Activated naive CD4-positive, alpha-beta T cell treated with anti-CD3 and anti-CD28 coated beads, Interleukin-2, amount 50 U/mL, for 72 hours (primary cell): ENCODE measurements at places on chromosomes 12 and 14.
A peak's percentile ranks its signal among the peaks of the same experiment; 100 is the strongest.

DNA sequence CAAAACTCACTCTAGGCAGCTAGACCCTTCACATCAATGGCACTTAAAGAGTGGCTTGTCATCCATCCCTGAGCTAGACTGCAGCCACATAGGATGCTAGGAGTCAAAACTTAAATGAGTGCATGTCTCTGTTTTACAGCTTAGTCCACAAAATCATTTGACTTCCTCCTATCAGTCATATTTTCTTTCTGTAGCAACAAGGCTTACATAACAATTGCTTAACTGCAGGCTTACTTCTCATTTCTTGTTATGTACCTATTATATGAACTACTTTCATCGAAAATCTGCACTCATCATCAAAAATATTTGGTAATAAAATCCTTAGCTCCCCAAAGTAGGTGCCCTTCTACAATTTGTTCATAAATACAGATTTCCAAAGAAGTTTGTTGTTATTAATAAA lies 30.1 kb downstream of the CLEC1A start:
- DNase-seq: no peak

GRCh38 chr12:24025153-24025798 lies 75.8 kb upstream of the SOX5 start:
- no peak for DNase-seq

DNA sequence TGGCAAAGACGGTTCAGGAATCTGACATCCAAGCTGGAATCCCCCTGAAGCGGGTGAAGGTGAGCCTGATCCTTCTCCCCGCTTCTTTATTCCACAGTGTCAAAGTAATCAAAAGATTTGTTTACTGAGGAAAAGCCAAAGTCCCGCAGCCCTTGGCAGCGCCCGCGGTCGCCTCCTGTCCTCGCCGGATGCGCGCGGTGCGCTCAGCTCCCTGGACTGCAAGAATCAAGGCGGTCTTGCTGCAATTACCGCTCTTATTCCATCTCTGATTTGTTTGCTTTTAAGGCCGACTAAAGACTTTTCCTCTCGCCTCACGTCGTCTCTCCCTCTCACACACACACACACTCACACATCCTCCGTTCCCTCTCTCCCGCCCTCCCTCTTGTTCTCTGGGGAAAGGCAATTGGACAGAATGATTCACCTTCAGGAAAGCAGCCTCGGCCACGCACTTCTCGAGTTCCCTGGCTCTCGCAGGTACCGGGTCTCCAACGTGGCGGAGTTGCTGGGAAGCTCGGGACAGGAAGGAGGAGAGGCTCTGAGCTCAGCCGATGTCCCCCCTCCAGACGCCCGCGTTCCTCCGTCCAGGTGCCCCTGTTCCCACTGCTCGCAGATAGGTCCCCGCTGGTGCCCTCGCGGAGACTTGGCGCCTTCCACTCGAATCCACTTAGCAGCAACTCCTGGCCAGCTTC lies 68.6 kb upstream of the USP15 start:
- peak; percentile 54 for DNase-seq

- no peak for DNase-seq
These were observed 6.0 kb upstream of the ACADS start for GRCh38 chr12:120719496-120720233.

DNA sequence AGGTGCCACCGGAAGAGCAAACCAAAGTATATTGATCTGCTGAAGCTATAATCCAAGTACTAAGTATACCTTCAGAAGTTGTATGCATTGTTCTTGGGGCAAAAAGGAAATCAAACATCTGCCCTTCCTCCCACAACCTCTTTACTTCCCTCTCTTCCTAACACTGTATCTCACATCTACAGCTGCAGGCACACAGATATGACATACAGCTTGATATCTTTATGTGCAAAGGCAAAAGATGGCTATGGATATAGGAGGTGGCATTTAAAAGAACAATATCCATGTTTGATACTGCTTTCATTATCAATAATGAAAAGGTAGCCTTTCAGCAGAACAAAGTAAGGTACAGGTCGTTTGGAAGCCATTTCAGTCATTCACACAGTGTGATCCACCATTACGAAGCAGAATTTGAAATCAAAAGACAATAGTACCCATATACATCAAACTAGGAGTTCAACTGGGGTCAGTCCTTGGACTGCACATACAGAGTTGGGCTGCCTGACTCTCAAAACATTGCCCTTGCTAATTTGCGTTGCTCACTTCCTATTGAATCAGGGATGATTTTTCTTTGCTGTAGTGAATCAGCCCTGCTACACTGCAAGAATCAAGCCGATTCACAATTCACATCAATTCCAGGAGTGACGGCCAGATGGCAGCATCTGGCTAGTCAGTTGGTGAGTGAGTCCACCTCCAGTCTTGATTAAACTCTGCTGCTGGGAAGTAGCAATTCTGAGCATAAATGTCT lies 8.9 kb downstream of the ANG start:
- DNase-seq: peak; percentile 64

DNA sequence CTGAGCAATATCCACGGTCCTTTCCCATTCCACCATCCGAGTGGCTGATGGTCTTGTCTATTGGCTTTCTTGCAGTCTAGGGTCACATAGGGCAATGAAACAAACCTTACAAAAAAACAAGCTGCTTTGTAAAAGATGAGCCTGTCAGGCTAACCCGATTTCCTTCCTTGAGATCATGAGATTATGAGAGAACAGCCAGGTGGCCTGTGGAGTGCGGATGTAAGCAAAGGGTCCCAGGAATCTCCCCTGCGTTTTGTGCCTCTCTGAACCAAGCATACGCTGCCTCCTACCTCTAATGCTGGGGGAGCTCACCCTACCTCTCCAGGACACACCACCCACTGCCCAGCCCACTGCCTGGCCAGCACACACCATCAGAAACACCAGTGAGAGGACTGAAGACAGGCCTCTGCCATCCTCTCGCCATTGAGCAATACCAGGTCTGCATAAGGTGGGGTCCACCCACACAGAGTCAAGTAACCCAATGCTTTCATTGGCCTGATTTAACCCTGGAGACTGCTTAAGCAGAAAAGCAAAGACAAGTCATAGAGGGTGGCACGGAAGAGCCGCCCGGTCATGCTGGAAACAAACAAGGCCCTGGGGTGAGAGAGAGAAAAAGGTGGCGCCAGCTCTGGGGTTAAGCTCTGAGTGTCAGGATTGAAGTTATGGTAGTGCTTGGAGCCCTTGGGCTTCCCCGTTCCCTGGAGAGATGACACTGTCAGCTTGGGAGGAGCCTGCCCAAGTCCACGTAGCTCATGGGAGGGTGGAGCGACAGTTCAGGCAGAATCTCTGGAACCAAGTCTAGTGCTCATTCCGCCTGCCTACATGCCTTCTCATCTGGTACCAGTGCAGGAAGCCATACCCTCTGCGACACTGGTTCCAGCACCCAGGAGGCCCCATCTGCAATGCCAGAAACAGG lies 46.6 kb downstream of the CALM1 start:
- no peak for DNase-seq

- no peak for DNase-seq
These were observed 147.4 kb upstream of the NUDT4 start for GRCh38 chr12:93230326-93230720.

- no peak for DNase-seq
These were observed 83.8 kb upstream of the MANSC4 start for GRCh38 chr12:27863839-27864238.

GRCh38 chr12:2541631-2542204 lies 253.1 kb upstream of the FKBP4 start:
- no peak for DNase-seq

DNA sequence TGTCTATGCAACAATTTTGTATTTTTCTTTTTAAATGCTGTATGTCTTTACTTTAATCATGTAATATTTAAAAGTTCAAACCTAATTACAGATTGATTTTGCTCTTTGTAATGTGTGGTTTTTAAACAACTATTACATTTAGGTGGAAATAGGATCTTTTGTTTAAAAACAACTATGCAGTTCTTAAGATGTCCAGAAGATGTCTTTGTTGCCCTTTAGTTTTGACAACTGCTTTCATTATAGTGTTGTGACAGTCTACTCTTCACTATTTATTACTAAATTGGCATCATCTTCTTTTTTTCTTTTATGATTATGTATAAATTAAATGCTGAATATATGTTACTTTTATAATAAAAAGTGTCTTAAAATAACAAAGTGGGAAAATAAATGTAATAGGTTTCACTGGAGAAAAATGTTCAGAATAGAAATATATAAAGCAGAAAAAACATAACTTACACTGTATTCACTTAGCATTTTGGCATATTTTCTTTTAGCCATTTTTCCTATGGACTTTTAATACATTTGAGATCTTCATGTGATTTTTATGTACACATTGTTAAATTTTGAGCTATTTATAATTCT lies 27.1 kb upstream of the PCNX4 start:
- no peak for DNase-seq

DNA sequence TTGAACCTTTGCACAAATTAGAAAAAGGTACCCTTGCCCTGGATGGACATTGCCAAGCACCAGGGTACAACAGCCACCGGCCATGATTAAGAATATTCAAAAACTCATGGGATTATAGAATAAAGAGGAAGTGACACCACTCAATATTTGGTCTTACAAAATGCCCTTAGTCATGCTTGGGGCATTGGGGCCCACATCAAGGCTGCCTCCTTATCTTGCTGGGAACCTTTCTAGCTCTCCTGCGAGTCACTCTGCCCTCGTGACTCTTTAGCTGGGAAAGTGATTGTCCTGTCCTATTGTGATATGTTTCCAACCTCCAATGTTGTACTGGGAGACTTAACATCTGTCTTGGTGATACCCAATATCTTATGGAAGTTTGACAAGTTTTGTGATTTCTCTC lies 57.8 kb downstream of the GTF2A1 start:
- DNase-seq: no peak

DNA sequence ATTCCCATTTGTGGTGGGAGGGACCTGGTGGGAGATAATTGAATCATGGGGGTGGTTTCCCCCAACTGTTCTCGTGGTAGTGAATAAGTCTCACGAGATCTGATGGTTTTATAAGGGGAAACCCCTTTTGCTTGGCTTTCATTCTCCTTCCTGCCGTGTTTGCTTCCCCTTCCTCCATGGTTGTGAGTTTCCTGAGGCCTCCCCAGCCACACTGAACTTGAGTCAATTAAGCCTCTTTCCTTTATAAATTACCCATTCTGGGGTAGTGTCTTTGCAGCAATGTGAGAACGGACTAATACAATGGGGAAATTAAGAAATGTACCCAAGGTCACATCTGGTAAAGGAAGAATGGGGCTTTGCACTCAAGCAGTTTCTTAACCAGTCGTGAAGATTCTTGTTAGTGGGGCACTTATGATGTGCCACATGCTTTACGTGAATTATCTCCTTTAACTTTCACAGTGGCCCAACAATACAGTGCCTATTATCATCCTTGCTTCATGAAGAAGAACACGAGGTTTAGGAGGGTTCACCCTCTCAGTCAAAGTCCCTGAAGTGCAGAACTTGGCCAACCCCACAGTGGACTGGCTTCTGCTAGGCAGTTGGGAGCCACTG lies 234.3 kb downstream of the EFCAB11 start:
- DNase-seq: no peak

DNA sequence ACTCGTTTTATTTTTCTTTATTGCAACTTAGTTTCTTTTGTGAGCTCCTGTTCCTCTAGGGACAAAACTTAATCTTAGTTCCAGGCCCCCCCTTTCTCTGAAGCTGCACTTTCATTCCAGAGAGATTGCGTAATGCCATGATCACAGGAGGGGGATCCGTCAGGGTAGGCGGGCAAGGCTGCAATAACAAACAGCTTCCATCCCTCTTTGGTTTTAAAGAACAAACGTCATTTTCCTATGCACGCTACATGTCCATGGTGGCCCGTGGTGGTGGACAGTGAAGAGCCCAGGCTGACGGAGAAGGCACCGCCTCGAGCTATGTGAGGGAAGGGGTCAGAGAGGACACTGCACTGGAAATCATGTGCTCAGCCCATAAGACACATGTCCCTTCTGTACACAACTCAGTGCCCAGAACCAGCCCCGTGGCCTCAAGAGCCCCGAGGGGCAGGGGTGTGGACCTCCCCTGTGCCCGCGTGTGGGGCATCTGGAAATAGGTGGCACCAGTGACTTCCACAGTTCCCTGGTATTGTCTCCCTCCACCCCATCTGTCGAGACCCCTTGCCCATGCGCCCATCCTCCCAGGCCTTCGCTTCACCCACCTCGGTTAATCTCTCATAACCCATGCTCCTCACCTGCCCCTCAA lies 161.4 kb downstream of the ADGRD1 start:
- DNase-seq: no peak

DNA sequence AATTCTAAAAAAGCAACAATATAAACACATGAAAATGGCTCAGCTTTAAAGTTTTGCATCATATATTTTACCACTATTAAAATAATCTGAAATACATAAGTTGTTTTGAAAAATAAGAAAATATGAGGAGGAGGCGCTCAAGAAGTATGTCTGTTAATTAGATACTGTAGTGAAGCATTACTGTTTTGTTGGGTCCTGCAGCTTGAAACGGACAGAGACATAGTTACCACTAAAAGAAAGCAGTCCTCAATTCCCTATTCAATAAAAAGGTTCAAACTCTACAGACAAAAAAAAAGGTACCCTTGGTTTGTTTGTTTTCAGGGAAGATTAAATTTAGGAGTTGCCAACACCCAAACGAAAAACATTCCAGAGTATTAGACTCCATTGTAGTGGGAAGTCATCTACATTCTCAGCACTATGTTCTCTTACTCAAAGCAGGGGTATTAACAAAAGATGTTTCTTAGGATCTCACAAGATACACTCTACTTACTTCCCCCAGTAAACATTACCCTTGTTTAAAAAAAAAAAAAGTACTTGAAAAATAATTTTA lies 3.0 kb downstream of the PAWR start:
- no peak for DNase-seq

GRCh38 chr12:79016181-79016580 lies 151.6 kb downstream of the SYT1 start:
- no peak for DNase-seq

DNA sequence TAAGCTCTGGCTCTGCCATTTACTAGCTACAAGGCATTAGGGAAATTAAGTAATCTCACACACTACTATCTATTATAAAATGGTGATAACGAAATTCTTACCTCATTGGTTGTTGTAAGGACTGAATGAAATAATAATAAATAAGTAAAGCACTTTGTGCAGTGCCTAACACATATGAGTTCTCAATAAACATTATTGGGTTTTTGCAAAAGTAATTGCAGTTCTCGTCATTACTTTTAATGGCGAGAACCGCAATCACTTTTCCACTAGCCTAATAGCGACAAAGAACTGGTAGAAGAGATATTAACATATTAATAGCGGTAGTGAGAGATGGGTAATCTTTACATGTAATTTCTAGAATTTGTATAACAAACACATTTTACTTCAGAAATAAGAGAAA lies 9.2 kb downstream of the KRT77 start:
- DNase-seq: no peak

- DNase-seq: no peak
These were observed 53.4 kb downstream of the SERPINA3 start for GRCh38 chr14:94665544-94665943.

- no peak for DNase-seq
These were observed 14.4 kb downstream of the ADCY6 start for GRCh38 chr12:48774516-48774915.

- DNase-seq: no peak
These were observed 160.9 kb upstream of the ABCD2 start for GRCh38 chr12:39780411-39780912.
